Activated naive CD4-positive, alpha-beta T cell treated with Interleukin-2 at 50 U/mL for 16 hours (primary cell): ENCODE measurements at places on chromosomes 11 and 22.

GRCh38 chr22:21568347-21569075, 997 bp downstream of the UBE2L3 start:
- DNase-seq = peak; percentile 17

DNA sequence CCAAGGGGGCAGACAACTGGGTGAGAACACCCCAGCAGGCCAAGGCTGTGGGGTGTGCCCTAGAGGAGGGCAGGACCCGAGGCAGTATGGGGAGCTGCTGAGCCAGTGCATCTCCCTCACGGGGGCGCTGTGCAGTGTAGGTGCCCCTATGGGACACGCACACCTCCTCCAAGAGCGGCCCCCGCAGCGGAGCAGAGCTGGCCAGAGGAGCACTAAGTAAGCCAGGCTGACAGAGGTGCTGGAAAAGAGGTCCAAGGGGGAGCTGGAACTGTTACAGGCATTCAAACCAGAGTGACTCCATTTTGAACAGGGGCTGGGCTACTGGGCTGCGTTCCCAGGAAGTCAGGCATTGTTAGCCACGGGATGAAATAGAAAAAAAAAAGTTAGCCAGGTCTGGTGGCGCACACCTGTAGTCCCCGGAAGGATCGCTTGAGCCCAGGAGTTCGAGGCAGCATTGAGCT, 41.8 kb downstream of the TST start:
- peak; percentile 81 for DNase-seq

DNA sequence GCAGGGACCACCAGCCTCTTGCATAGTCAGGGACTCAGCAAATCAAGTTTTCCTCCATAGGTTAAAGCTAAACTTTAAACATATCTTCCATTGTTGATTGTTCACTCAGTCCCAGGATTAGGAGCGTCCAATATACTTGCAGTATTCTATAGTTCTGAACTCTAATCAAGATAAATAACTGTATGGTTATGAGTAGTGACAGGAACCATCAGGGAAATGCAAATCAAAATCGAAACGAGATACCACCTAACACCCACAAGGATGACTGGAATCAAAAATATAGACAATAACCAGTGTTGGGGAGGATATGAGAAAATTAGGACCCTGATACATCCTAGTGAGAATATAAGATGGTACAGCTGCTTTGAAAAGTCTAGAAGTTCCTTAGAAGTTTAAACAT, 190.0 kb downstream of the ETS1 start:
- no peak for DNase-seq

- DNase-seq = no peak
These were observed 58.8 kb downstream of the SPECC1L start for GRCh38 chr22:24329453-24329852.
